Kasumi-1 (cell line): ENCODE measurements at places on chromosomes 5 and 9.

DNA sequence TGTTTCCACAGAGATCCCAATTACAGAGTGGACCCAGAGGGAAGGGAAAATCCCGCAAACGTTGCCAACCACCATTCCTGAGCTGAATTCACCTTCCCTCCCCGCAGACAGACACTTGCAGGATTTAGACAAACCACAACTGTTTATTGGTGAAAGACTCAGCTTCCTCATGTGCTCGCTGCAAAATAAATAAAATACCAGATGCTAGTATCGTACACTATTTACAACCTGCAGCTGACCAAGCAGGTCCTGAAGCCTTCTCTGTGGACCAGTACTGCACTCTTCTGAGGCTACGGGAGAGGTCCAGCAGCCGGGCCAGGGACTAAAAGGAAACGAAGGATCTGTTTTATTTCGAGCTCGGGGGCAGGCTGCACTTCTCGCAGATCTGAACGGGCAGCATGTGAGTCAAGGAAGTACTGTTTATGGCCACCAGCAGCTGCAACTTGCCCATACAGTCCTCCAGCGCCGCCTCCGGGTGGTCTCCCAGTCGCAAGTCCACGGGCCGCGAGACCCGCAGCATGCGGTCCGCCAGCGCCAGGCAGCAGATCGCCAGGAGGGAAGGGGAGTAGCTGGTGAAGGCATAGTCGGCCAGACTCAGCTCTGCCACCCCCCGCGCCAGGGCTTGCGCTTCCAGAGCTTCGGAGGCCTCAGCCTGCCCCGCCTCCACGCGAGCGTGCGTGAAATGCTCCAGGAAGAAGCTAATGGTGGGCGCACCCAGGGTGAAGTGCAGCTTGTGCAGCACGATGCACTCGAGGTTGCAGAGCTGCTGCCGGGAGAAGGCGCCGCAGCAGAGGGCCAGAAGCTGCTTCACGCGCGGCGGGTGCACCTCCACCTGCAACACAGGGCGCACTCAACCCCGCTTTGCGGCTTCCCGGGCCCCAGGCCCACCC lies 2.1 kb downstream of the CCNO start:
- peak; percentile 30 for DNase-seq

- no peak for DNase-seq
These were observed 20.9 kb downstream of the NCS1 start for GRCh38 chr9:130193103-130193502.

DNA sequence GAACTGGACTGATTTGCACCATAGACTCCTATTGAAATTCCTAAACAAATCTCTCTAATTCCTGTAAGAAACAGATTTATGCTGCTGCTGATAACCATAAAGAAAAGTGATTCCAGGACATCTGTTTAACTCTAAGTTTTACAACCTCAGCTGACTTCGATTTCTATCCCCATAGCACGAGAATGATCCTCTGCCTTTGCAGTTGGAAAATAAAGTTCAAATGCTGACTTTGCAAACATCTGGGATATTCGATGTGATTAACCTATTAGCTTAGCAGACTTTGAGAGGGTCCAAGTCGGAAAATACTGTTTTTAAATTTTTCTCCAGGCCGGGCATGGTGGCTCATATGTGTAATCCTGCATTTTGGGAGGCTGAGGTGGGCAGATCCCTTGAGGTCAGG lies 247.3 kb downstream of the PSAT1 start:
- no peak for DNase-seq

- no peak for DNase-seq
These were observed 12.4 kb downstream of the LHX3 start for GRCh38 chr9:136192289-136193126.

DNA sequence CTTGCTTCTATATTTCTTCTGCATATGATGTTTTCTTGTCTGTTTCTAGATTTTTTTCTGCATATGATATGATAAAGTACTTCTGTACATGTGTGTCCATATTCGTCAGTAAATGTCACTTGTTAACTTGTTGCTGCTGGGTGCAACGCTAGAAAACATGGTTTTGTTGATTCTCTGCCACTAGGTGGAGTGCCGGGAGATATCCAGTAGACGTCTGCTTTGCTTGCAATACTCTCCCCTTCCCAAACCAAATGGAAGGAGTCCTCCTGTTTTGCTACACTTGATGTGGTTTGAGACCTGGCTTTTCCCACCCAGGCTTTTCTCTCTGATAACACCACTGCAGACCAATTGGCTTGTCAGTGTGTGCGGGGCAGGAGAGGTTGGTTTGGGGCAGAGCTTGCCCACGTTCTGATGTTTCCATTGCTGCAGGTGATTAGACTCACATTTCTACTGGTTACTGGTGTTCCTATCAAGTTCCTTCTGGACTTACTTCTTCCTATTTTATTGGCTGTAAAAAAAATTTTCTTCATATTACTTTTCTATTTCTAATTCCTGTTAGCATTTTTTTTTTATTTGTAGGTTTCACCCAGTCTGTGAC lies 900.0 kb upstream of the CDH10 start:
- peak; percentile 80 for DNase-seq

GRCh38 chr5:154811653-154812465 lies 38.5 kb downstream of the FAXDC2 start:
- DNase-seq = peak; percentile 86

- no peak for DNase-seq
These were observed 107.3 kb upstream of the SARDH start for GRCh38 chr9:133845440-133845839.

DNA sequence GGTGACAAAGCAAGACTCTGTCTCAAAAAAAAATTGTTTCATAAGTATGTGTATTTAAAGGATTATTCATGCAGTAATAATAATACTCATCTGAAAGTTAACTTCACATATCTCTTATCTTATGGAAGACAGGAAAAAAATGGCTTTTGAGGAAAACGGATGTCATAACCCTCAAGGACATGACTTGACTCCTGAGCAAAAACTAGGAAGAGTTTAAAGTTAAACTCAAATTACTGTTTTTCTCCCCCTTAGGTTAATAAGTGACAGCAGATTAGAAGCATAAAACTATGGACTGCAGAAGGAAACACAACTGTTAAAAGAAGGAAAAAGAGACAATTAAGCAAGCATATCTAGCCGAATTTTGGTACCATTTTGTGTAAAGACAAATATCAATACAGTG lies 16.5 kb downstream of the DHX29 start:
- DNase-seq = no peak

- peak; percentile 11 for DNase-seq
These were observed 54.6 kb upstream of the STXBP1 start for GRCh38 chr9:127557466-127557869.

GRCh38 chr5:141868541-141868940 lies 9.7 kb downstream of the PCDH1 start:
- DNase-seq = no peak

DNA sequence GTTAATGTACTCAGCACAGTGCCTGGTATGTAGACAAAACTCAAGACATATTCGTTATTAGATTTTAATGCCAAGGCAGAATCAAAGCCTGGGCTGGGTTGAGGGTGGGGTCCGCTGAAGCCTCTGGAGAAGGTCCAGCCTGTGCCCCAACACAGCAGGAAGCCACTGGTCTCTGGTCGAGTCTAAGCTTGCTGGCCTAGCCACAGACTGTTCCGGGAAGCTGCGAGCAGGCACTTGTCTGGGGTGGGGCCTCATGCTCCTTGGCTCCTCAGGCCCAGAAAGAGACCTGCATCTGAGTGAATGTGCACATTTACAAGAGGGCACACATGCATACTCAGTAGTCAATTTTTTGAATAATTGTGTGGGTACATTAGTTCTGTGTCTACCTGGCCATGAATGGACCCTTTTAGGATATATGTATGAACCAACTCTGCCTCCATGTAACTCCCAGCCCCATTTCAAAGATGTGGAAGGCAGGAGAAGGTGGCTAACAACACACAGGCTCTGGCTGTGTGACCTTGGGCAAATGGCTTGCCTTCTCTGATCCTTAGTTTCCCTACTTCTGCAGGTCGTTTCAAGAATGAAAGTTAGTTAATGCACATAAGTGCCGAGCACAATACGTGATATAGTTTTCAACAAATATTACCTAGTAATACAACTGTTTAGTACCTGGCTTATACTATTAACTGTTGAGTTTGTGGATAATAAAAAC lies 18.3 kb downstream of the FAT2 start:
- DNase-seq = no peak

DNA sequence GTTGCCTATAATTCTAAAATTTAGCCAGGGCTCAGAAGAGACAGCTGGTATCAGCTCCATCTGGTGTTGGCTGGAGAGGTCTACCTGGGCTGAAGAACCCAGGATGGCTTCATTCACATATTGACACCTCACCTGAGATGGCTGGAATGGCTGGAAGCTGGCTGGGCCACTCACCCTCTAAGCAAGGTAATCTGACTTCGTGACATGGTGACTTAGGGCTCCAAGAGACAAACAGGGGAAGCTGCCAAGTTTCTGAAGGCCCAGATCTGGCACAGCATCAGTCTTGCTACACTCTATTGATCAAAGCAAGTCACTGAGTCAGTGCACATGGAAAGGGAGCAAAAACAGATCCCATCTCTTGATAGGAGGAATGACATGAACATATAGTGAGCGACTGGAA lies 102.3 kb downstream of the EPB41L4A start:
- no peak for DNase-seq

DNA sequence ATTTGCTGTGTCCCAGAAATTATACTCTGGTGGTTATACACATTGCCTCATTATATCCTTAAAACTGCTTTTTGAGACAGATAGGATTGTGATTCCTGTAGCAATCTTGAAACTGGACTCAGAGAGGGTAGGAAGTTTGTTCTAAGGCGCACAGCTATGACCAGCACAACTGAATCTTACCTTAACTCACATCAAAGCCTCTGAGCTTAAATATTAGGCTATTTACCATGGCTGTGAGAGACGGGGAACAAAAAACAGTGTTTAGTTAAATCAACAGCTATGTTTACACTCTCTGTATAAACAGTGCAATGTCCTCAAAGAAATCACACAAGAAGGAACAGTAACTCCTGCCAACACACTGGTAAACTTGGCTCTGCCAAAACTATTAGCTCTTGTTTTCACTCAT lies 50.9 kb upstream of the TUT7 start:
- no peak for DNase-seq

- DNase-seq = no peak
These were observed 107.9 kb downstream of the DCP2 start for GRCh38 chr5:113084402-113085083.

DNA sequence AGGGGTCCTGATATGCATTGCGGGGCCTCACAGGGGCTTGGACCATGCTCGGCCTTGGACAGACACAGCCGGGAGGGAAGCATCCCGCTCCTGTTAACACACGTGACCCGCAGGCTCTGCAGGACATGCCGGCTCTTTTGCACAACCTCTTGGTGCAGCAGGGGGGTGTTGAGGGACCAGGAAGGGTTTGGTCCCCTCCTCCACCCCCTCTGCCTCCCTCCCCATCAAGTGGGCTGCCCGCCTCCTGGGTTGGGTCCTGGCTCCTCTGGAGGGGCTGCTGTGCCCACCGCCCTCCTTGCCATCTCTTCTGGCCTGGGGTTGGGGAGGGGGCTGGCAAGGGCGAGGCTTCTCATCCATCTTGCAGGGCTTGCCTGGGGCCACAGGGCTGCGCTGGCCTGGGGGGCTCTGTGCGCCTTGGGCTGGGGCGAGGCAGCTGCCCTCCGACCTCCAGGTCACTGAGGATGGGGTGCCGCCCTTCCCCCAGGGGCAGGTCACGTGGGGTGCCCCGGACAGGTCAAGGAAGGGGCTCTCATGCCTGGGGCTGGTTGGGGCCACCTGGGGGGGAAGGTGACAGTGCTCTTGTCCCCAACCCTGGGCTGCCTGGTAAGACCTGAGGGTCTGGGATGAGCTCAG lies 16.8 kb upstream of the SLC9A3 start:
- no peak for DNase-seq

- no peak for DNase-seq
These were observed 97.6 kb downstream of the PAX5 start for GRCh38 chr9:36936498-36936831.
